ENCODE measurements at places on chromosomes 2 and 18. TPM values are rescaled to one million over a fixed set of nuclear protein-coding genes. Genes with fewer than 3 reads are reported as not detected.

TRMT61B gene
- 9.4 TPM for total RNA-seq

SNORC gene
- 0.80 TPM for total RNA-seq

RFX8 gene
- 1.9 TPM for total RNA-seq

TUBA3E gene
- total RNA-seq, result not detected

ZAP70 gene
- 3.2 TPM for total RNA-seq

IL1R1 gene
- 7.5 TPM for total RNA-seq

TRPM8 gene
- total RNA-seq, result not detected

NAPG gene
- total RNA-seq, result 22.6 TPM

RNF144A gene
- 22.6 TPM for total RNA-seq

SNTG2 gene
- total RNA-seq, result 0.31 TPM

ZNF513 gene
- total RNA-seq, result 7.3 TPM

SPHKAP gene
- 26.2 TPM for total RNA-seq

CCDC85A gene
- 5.5 TPM for total RNA-seq

SDC1 gene
- total RNA-seq, result 8.4 TPM

MYOM1 gene
- 377 TPM for total RNA-seq

RAB6C gene
- total RNA-seq, result 0.09 TPM

GRHL1 gene
- total RNA-seq, result 1.0 TPM

SCN2A gene
- 0.04 TPM for total RNA-seq

EFR3B gene
- 3.2 TPM for total RNA-seq

CPLX4 gene
- not detected for total RNA-seq

Data from muscle of leg (tissue), 16 donors.